ENCODE measurements at places on chromosomes 7 and 10.
A peak's percentile ranks its signal among the peaks of the same experiment; 100 is the strongest.

- DNase-seq = no peak
Measured at GRCh38 chr10:17805330-17805729, 3.8 kb upstream of the MRC1 start.

DNA sequence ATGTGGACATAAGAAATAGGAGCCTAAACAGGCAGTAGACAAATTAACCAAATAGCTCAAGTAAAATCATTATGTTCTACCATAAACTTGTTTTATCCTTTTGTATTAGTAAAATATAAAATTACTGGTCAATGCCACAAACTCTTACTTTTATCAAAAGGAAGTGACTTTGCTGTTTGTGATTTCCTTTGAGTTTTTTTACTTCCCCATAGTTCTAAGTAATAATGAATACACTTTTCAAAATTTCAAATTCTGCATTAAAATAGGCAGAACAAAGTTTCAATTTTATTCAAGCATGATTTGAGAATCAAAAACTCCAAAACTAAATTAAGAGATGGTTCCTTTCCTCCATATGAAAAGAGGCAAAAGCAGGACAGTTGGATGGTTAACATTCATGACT is 139.7 kb upstream of the ABCB5 start:
- no peak for DNase-seq

DNA sequence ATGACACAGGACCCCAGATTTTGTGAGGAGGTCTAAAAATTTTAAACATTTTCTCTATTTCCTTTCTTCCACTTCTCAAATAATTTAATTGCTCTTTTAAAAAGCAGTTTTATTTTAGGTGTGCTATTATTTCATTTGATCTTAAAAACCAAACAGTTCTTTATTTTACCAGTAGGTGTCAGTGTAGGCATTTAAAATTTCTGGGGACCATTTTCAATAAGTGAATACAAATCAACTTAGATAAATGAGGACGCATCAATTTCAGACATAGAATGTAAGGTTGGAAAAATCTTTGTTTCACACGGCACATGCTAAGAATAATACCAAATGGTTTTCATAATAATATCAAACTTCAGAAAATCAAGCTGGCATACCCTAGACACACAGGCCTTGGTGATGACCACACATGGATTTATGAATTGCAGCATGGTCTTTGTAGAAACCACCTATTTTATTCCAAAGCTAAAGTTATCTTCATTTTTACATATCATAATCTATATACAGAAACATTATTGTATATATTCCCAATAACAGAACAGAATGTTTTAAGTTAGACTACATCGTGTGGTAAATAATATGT is 127.6 kb upstream of the SLC26A5 start:
- DNase-seq = no peak

DNA sequence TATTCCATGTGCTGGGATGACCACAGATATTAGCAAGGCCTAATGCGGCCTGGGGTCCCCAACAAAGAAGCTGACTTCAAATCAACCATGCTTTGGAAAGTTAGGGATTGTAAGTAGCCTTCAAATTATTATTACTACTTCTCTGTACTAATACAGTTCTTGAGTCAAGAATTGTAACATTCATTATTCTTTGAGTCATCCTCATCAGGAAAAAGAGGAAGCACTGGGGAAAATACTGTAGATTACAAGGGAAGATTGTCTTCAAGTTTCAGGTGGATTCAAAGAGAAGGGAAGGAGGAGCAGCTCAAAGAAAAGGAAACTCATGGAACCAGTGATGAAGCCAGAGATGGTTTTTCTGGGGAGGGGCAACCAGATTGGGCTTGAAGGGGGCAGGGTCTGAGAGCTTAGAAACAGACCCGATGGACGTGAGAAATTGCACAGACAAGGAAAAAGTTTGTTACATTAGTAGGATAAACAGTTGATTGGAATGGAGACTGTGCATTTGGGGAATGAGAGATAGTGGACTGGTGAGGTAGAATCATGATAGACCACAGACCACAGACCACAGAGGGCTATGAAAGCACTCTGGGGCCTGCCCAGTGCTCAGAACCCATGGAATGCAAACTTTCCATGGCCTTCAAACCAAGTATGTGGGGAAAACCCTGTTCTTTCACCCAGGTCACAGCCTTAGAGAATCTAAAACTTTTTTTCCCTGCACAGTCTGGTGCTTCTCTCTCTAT is 209.9 kb downstream of the ZNF365 start:
- DNase-seq = no peak

DNA sequence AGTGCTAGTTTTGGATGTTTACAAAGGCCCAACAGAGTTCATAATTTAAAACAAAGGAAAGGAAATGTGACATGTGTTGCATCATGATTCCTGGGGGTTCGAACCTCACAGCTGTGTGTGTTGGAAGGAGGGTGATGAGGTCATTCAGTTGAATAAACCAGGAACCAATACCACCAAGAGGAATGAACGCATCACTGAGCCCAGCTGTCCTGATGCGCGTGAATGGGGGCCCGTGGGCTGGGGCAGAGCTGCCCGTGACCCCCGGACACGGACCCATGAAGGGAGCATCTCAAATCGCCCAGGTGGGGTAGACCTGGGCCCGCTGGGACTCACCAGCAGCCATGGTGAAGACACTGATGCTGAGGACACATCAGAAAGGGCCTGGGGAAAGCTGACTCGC is 33.0 kb downstream of the BRI3 start:
- peak; percentile 63 for DNase-seq

- no peak for DNase-seq
Measured at GRCh38 chr10:133475821-133476640, 22.3 kb downstream of the SCART1 start.

DNA sequence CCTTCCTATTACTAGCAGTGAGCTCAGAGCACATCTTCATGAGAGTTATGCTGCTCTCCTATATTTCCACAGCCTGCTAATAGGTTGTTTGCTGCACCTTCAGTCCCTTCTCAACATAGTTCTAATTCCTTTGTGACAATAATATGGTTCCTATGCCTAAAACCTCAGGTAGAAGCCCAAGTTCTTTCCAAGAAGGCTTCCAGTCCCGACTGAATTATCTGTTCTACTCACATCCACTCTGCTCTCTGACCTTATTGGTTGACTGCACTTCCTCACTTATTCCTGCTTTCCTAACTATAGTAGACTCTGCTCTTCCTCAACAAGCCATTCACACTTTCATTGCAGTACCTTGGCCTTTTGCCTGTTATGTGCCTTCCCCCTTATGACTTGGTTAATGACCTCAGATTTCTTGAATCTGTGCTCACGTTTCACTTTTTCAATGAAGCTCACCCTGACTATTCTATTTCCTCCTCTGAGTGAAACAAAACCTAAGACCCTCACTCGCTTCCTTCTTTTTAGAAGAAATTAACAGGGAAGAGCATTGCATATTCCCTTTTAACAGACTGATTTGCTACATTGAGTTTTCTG is 132.7 kb downstream of the MDFIC start:
- DNase-seq = no peak

DNA sequence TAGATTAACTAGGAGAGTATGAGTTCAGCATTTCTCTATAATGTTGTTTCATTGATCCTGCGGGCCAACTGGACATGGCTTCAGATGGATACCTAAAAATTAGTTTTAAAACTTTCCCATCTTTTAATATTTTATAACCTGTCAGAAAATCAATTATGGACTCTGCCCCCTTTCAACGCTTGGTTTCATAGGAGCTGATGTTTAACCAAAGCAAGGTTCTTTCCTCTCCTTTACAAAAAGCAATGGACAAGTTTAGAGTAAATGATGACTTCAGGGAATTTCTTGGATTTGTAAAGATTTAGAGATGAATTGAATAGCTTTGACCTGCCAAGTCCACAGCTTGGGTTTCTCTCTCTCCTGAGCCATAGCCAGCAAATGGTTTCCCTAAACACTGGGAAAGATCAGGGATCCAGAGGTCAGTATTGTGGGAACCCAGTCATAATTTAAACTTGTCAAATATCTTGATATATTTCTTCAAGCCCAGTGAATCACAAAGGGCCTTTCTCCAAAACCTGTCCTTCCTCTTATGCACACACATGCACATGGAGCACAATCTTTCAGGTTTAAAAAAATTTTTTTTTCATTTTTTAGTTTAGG is 177.1 kb downstream of the EVX1 start:
- no peak for DNase-seq

DNA sequence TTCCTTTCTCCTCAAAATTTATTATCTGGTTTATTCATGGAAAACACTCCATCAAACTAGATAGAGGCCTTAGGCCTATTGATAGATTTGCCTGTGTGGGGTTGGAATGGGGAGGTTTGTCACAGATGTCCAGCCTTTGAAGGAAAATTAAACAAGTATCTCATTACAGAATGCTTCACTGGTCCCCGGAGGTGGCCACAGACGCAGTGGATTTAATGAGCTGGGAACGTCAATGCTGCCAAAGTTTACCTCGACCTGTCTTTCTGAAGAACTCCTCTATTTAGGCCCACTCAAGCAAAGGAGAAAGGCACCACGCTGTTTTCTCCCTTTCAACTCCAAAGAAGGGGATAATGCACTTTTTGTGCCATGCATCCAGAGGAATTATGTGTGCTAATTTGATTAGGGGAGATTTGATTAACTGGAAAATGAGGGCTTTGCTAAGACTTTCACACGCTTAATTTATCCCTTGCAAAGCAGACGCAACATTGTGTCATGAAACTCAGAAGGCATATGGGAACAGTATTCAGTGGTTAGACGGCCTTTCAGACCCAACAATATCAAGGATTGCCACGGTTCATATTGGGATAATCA is 558.8 kb upstream of the GALNT17 start:
- no peak for DNase-seq

DNA sequence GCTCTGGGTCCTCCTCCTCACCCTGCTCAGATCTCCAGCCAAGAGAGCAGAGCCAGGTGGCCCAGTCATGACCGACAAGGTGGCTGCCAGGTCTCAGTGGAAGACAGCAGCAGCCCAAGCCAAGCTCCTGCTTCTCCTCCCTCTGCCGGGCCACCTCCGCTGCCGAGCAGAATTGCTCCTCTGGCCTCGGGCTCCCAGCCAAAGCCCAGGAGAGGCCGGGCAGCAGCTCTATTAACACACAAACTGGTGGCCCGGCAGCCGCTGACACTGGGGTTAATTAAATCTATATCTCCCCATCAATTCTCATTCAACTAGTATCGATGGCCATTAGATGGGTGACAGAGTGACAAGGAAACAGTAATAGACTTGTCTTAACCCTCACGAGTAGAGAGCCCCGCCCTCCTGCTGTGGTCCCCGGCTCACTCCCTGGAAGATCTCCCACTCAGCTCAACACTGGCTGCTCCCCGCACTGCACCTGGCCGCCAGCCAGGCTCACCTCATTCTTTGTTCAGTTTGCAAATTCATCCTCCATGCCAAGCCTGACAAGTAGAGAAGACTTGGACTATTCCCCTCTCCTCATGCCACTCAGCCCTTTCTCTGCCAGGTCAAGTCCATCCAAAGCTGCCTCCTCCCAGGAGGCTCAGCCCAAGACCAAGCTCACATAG is 74.1 kb upstream of the UNC5B start:
- DNase-seq = no peak

- DNase-seq = no peak
Measured at GRCh38 chr7:101681170-101682007, 52.3 kb upstream of the MYL10 start.

DNA sequence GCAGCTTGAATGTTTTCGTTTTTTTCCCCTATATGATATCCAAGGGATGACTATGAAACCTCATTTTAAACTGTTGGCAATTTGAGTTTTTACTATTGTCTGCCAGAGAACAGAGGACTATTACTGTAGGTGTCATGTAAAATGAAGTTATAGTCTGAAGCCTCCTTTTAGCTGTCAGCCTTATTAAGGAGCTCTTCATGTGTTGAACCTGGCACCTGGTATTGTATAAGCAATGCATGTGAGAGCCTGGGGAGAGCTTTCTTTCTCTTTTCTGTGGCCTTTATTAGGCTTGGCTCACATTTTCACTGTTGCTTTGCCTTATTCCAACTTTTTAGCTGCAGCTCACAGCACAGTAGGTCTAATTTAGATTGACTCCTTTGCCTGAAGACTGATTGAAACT is 119.1 kb upstream of the FOXP2 start:
- DNase-seq = no peak

DNA sequence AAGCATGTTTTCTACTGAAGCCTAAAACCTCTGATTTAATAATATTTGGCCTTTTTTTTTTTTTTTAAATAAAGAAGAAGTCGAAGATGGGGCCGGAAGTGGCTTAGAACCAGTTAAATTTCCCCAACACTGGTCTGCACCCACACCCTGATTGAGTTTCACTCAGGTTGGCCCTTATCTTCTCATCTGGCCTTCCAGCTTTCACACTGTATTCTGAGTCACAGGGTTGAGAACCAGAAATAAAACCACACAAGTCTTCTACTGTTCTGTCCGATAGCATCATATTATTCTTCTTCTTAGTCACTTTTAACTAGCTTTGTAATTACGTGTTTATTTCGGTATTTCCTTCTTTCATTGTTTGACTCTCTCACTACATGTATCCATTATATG is 9.9 kb downstream of the ZNF365 start:
- DNase-seq = no peak

GRCh38 chr7:153524070-153524601 is 528.1 kb upstream of the DPP6 start:
- no peak for DNase-seq

DNA sequence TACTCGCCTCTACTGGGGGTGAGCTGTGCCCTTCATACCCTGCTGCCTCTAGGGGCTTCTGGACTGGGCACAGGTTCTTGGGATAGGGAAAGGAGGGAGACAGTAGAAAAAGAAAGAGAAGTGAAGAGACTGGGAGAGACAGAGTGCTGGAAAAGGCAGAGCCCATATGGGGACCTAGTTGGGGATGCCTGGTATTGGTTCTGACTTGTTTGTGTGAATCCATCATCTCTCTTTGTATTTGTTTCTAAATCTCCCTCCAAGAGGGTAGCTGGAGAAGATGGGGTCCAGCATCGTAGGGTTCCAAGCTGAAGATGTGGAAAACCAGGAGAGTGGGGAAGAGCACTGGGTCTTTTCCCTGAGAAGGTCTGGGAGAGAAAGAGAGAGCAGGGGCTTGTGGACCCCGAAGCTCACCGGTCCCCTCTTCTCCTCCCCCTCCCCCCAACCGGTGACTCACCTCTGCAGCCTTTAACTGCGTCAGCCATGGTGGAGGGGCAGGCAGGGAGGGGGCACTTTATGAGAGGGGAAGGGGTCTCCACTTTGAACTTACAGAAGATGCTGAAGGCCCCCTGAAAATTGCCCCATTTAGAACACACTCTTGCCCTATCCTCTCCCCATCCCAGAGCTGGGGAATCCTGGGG is 3.2 kb upstream of the VGF start:
- DNase-seq = no peak

GRCh38 chr10:121865554-121865953 is 62.3 kb downstream of the ATE1 start:
- no peak for DNase-seq

DNA sequence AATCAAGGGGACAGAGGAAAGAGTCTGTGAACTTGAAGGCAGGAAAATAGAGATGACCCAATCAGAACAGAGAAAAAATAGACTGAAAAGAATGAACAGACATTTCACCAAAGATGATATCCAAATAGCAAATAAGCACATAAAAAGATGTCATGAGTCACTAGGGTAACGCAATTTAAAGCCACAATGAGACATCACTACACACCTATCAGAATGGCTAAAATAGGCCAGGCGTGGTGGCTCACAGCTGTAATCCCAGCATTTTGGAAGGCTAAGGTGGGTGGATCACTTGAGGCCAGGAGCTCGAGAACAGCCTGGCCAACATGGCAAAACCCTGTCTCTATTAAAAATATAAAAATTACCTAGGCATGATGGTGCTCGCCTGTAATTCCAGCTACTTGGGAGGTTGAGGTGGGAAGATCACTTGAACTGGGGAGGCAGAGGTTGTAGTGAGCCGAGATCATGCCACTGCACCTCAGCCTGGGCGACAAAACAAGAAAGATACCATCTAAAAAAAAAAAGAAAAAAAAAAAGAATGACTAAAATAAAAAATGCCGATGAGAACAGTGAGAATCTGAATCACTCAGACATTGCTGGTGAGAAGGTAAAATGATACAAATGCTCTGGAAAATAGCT is 100.9 kb downstream of the LHPP start:
- DNase-seq = peak; percentile 25
